ENCODE measurements at places on chromosomes 12 and 14.
A peak's percentile ranks its signal among the peaks of the same experiment; 100 is the strongest.

DNA sequence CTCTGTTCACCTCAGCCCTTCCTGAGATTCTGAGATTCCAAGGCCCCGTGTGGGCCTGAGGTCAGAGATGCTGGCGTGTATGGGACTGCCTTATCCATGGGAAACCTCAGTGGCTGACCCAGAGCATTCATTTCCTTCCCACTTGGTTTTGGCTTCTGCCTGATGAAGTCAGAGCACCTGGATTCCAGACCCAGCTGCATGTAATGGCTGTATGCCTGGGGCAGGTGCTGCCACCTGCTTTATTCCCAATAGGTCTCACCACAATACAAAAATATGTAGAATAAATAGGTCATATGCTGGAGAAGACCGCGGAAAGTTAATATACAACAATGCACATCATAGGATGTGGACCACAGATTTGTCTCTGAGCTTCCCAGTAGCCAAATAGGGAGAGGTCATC, 25.6 kb downstream of the FIGNL2 start:
- no peak for DNase-seq

- no peak for DNase-seq
Measured at GRCh38 chr12:109544955-109545531, 28.3 kb downstream of the MMAB start.

DNA sequence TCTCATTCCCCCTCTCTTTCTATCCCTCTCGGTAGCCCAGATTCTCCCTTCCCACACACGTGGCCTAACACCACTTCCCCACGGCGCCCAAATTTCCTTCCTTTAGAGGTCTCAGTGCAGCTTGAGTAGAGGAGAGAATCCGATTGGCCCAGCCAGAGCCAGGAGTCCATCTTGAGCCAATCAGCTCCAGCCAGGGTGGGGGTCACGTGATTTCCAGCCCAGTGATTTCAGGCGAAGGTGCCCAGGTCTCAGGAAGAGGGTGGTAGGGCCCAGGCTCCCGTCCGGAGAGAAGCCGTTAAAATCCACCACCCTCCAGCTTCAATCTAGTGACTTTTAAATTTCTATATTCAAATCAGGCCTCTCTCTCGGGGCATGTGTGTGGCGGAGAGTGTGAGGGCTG, 45.2 kb upstream of the MYL2 start:
- no peak for DNase-seq

DNA sequence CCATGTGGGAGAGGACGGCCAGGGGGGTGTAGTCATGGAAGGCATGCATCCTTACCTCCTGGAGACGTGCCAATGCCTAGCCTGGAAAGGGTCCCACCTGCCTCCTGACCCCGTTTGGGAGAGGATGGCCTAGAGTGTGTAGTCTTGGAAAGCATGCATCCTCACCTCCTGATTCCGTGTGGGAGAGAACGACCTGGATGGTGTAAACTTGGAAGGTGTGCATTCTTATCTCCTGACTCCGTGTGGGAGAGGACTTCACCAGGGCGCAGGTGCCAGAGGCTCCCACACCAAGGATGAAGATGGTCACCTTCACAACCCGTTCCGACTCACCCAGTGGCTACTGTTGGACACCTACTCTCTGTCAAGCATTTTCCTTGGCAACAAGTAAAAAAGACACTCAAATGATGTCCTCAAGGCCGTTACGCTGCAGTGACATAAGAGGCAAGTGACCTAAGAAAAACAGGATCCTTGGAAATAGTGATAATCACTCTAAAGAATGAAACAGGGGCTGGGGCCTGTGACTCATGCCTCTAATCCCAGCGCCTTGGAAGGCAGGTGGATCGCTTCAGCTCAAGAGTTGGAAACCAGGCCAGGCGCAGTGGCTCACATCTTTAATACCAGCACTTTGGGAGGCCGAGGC, 37.5 kb upstream of the FZD10 start:
- no peak for DNase-seq

GRCh38 chr14:89430391-89431236, 13.6 kb upstream of the FOXN3 start:
- DNase-seq, result no peak

- DNase-seq, result no peak
Measured at GRCh38 chr14:68340262-68340661, 452.6 kb downstream of the ZFP36L1 start.

DNA sequence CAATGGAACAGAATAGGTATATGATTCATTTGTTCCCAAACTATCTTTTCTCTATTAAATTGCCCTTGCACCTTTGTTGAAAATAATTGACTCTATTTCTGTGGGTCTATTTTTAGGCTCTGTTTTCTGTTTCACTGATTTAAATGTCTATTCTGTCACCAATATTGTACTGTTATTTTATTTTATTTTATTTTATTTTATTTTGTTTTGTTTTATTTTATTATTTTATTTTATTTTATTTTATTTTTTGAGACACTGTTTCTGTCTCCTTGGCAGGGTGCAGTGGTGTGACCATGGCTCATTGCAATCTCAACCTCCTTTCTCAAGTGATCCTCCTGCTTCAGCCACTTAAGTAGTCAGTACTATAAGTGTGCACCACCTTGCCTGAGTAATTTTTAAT, 34.9 kb downstream of the OR4N2 start:
- no peak for DNase-seq

DNA sequence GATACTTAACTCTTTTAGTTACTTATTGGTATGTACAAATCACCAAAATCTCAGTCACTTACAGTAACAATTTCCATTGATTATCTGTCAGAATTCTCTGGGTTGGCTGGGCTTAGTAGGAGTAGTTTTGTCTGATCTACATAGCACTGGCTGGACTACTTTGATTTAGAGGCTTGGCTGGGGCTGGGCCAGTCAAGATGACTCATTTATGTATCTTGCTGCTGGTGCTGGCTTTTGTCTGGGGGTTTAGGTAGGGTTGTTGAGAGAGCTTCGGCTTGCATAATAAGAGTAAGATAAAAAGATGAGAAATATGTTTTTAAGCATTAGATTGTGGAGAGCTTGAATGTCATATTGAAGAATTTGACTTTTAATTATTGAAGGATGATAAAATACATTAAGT, 1093.7 kb downstream of the SLC6A15 start:
- DNase-seq, result no peak

- peak; percentile 50 for DNase-seq
Measured at GRCh38 chr12:62720661-62721330, 214.2 kb downstream of the PPM1H start.

DNA sequence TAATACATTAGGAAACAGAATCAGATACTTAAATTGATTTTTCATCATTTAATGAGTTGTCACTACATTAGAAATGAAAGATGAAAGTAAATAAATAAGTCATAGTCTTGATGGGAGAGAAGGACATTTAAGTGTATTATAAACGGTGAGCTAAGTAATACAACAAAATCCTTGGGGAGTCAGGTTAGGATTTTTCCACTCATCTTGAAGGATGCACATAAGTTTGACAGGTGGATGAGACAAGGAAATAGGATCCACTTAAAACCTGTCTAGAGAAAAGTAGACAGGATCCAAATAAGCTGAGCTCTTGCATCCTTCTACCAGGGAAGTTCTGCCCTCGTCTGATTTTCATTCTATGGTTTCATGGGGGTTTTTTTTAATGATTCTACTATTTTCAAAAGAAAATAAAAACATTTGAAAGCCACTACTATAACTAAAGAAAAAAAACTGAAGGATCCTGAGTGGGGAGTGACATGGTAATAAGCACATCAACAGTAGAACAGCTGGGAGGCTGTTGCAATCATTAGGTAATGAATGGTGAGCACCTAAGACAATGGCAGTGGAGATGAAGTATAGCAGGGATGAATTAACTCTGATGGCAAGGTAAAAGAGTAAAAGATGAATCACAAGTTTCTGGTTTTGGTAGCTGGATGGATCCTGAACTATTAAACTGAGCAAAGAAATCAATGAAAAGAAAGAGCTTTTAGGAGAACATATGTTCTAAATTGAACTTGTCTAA, 17.0 kb downstream of the CEP128 start:
- no peak for DNase-seq

- no peak for DNase-seq
Measured at GRCh38 chr12:2198005-2198501, 145.3 kb downstream of the CACNA1C start.

DNA sequence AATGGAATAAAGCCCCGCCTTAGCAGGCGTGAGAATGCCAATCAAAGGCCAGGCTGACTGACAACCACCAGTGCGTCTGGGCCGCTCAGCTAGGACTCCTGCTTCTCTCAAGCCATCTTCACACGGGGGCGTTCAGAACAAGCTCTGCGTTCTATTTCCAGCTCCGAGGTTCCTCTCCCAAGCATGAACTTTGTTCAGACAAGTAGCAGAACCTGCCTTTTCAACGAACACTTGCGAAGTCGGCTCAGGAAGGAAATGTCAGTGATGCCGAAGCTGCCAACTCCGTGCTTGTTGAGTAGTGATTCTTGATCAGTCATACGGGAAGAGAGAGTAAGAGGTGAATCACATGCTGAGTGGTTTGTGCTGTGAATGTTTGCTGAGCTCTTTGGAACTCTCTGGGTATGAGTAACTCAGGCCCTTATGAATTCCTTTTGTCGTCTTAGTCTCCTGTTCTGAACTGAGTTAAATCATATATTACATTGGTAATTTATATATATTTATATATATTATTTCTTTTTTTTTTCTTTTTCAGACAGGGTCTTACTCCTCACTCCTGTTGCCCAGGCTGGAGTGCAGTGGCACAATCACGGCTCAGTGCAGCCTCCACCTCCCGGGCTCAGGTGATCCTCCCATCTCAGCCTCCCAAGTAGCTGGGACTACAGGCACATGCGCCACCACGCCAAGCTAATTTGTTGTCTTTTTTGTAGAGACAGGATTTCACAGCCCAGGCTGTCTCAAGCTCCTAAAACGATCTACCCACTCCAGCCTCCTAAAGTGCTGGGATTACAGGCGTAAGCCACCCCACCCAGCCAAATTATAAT, 29.4 kb upstream of the BCL7A start:
- peak; percentile 4 for DNase-seq

- DNase-seq, result peak; percentile 22
Measured at GRCh38 chr14:24806061-24806678, 172.2 kb upstream of the GZMB start.

- DNase-seq, result no peak
Measured at GRCh38 chr12:56941299-56942017, 7.2 kb upstream of the SDR9C7 start.

DNA sequence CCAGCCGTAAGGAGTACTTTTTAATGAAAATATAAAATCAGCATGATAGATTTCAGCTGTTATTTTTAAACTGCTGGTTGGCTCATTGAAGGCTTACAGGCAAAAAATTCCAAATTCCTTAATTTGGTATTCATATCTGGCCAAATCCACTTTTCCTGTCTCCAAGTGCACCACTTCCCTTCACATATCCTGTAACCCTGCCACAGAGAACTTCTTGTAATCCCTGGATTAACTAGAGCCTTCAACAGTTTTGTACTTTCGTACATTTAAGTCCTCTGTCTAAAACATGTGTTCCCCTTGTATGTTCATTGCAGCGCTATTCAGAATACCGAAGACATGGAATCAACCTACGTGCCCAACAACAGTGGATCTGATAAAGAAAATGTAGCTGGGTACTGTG, 9.6 kb downstream of the PUS7L start:
- DNase-seq, result no peak

GRCh38 chr12:17954788-17955187, 135.2 kb downstream of the RERGL start:
- DNase-seq, result no peak

DNA sequence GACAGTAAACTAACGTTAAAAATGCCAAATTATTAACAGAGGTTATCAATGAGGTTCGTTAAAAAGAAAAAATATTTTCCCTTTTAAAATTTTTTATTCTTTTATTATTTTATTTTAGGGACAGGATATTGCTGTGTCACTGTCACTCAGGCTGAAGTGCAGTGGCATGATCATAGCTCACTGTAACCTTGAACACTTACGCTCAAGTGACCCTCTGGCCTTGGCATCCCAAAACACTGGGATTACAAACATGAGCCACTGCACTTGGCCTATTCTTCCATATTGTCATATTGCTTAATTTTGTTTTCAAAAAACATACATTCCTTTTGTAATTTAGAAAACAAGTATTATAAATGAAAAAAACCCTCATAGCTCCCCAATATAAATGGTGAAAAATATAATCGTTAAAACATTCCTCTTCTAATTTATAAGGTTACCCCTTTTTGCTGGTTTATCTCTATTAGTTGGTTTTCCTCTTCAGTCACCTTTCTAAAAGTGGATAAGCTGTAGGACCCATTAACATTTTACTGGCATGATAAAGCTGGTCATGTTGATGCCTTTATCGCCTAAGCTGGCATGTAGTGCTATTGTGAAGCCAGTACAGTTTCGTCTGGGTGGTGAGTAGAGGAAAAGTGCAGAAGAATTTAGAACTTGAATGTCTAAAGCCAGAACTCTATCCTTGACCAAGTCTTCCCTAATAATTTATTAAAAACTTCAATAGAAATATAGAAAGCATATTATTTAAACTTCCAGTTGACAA, 27.6 kb downstream of the PDE3A start:
- DNase-seq, result no peak

DNA sequence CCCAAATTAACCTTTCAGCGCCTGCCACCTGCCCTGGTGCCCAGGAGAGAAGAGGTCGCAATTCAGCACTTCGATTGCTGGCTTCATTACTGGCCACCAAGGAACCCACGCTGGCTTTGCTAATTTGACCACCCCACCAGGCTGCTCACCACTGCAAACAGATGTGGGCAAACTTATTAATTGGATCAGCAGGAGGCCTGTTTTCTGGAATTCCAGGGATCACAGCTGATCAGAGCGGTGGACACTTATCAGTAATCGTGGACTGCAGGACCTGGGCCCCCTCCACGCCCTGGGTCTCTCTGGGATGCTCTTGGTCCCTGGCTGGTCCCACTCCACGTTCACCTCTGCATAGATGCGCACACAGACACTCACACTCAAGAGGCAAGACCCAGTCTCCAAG, 27.8 kb downstream of the BEGAIN start:
- no peak for DNase-seq

DNA sequence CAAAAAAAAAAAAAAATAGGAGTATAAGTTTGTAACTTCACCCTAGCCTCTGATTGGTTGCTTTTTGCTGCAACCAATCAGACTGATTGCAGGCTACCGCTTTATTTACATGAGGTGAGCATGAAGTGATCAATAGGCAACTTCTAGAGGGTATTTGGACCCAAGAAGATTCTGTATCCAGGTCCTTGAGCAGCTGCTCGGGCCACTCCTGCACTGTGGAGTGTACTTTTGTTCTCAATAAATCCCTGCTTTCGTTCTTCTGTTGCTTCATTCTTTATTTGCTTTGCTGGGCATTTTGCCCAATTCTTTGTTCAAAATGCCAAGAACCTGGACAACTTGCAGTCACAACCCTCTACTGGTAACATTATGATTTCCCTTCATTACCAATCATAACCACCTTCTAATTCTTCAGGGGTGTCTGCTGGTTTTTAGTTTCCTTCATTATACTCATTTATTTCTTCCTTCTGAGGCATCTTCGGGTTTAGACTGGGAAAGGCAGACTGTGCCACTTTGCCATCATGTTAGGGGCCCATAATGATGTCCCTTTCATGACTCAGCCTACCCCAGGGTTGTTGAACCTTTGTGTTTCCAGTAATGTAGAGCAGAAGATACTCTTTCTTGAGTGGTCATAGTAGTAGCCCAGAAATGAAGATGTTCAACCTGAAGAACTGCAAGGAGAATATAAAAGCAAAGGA, 43.4 kb upstream of the LIMA1 start:
- DNase-seq, result no peak

- DNase-seq, result no peak
Measured at GRCh38 chr12:26231470-26231869, 36.1 kb downstream of the SSPN start.

- DNase-seq, result no peak
Measured at GRCh38 chr14:43647302-43647701, 859.8 kb downstream of the FSCB start.
